ENCODE measurements at places on chromosomes 5 and 9.

- DNase-seq, result no peak
These were observed 136.3 kb upstream of the SMARCA2 start for GRCh38 chr9:1878811-1879210.

DNA sequence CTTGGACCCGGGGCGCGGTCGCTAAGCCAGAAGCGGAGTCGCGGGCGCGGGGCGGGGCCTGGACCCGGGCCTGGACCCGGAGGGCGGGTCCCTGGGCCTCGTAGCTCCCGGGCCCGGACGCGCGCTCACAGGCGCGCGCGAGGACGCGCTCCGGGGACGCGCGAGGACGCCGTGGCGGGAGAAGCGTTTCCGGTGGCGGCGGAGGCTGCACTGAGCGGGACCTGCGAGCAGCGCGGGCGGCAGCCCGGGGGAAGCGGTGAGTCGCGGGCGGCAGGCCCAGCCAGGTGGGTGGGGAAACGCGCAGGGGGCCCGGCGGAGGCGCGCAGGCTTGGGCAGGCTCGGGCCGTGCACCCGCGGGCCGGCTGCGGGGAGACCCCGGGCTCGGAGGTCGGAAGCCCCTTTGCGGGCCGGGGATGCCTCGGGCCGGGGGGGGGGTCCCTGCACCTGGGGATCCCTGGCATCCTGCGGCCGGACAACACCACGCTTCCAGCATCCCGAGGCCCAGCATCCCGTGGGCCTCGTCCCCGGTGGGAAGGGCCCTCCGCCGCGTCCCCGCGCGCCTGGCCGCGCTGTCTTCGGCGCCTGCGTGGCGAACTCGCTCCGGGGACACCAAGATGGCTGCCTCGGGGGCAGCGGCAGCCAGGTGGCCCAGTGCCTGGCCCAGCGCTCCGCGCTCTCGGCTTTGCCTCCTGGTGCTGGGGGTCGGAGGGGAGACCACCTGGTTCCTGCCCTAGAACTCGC is at the start of gene SFXN1:
Gene SFXN1 (plus strand): TSS at position 177 of the 741 bp plus-strand sequence. CDS start 13,544 bp downstream, outside the sequence.
- peak; percentile 35 for DNase-seq

- no peak for DNase-seq
These were observed 25.7 kb downstream of the LRRTM2 start for GRCh38 chr5:138849439-138849838.

DNA sequence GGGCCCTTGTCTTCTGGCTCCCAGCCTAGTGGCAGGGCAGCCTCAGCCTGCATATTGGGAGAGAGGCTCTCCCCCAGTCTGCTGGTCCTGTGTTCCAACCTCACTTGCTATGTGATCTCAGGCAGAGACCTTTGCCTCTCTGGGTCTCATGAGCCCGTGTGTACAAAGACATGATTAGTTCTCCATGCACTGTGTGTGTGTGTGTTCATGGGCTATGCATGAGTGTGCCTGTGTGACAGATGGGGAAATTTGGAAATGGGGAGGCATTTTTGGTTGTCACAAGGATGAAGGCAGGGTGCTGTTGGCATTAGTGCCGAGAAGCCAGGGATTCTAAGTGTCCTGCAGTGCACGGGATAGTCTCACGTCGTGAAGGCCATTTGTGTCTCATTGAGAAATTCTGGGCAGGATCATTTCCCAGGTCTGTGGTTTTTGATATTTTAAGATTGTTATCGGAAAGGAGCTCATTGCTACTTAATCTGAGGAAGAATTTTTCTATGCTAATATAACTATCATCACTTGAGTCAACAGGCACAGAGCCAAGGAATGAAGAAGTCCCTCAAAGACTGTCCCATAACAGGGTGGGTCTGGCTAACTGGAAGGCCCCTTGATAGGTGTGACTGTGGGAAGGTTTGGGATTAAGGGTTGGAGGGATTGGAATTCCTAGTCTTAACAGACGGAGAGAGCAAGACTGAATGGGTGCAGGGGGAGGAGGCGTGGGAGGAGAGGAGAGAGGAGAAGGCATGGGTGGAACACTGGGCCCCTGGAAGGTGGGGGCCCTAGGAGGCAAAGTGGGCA is 168.5 kb downstream of the RGS3 start:
- DNase-seq, result no peak

GRCh38 chr5:62960781-62961180 is 382.2 kb downstream of the LRRC70 start:
- no peak for DNase-seq

GRCh38 chr5:113792806-113793205 is 279.3 kb downstream of the YTHDC2 start:
- DNase-seq, result no peak

- no peak for DNase-seq
These were observed at the start of gene DAB2IP for GRCh38 chr9:121651295-121652020. TSS of gene DAB2IP (plus strand) at chr9:121651634. CDS start at chr9:121651776, 142 bp downstream.

- no peak for DNase-seq
These were observed 312.5 kb downstream of the NPR3 start for GRCh38 chr5:33023649-33024048.

DNA sequence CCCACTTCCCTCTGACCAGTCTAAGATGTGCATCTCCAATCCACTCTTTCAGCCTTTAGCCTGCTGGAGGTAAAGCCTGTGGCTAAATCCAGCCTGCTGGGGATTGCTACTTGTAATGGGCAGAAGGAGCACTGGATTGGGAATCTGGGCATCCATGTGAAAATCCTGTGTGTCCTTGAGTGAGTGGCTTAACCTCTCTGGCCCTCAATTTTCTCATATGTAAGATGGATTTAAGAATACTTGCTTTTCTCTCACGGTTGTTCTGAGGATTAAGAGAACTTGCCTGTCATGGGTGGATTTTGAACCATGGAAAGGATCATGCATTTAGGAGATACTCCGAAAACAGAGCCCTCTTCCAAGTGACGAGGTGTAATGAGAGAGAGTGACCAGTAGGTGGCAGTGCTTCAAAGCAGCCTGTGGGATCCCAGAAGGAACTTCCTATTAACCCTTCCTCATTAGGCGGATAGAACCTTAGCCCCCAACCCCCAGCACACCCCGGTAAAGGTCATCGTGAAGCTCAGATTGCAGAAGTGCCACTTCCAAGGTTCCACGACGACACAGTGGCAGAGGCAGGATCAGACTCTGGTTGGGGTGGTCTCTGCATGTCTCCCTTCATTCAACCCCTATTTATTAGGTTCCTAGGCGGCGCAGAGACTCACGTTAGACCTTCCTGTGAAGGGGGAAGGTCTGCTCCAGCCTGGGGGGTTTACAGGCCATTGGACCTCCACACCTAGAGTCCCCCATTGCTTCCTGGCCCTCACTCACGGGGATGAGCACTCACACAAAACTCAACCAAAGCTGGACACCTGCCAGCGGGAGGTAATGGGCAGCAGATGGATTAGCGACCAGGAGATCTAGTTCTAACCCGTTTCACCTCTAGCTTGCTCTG is 68.7 kb upstream of the ZNF618 start:
- peak; percentile 53 for DNase-seq

- DNase-seq, result no peak
These were observed 194.4 kb upstream of the CDKN2B start for GRCh38 chr9:22203371-22204138.

DNA sequence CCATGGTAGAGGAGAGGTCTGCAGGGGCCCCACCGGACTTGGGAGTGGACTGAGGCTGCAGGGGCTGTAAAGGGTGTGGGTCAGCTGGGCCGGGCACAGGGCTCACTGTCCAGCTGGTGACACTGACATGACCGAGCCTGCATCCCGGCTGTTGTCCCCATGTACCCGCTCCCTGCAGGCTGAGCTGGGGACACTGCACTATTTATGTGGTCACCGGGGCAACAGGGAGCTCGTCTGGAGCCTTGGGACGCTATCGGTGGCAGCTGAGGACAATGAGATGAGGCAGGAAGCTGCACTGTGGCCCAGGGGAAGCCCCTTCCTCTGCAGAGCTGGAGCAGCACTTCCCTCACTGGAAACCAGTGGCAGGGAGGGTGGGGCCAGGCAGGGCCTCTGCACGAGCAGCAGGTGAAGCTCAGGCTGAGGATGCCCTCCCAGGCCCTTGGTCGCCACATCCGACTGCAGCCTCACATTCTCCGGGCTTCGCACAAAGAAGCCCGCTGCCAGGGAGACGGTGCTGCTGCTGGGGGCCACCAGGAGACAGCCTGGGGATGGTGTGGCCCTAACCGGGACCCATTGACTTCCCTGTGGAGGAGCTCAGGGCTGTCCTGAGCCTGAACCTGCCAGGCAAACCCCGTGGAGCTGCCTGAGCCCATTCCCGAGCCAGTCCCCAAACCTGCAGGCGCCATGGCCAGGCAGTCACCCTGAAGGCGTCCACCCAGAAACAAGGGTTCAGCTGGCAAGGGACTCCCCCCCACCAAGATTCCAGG is 26.4 kb downstream of the ZDHHC11B start:
- no peak for DNase-seq

GRCh38 chr5:1508659-1509290 is 15.0 kb downstream of the LPCAT1 start:
- DNase-seq, result no peak

- no peak for DNase-seq
These were observed 175.7 kb upstream of the OTULINL start for GRCh38 chr5:14405706-14406553.

All from hematopoietic multipotent progenitor cell treated with erythropoietin and hydrocortisone succinate and interleukin-3 and kit ligand, for 17 days (in vitro differentiated cells).